ENCODE measurements at places on chromosomes 12 and 14.

GRCh38 chr14:22830443-22831010 lies 840 bp downstream of the MRPL52 start:
- DNase-seq = no peak

- DNase-seq = no peak
These were observed 25.0 kb downstream of the PDZRN4 start for GRCh38 chr12:41213107-41213506.

DNA sequence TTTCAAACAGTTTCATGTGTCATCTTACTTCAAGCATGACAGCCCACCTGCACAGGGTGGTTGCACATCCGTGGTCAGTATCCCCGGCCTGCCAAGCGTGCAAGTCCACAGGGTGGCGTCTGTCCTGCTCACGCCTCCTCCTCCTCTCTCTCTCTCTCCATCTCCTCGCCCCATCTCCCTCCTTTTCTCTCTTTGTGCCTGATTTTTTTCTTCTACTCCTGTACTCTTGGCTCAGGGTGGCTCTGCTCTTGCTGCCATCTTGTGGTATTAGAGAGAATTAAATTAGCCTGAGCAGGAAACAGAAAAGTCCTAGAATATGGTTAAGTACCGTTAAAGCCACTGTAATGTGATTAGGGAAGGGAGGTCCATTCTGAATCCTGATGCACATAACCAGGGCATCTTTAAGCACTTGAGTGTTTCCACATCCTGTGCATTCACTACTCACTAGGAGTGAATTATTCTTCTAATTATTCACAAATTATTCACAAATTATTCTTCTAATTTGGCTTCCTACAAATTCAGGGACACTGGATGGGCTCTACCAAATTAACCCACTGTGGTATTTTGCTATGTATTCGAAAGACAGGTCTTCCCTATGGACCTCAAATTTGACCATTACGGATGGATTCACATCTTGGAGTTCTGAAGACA lies 25.5 kb upstream of the DTX1 start:
- DNase-seq = no peak

DNA sequence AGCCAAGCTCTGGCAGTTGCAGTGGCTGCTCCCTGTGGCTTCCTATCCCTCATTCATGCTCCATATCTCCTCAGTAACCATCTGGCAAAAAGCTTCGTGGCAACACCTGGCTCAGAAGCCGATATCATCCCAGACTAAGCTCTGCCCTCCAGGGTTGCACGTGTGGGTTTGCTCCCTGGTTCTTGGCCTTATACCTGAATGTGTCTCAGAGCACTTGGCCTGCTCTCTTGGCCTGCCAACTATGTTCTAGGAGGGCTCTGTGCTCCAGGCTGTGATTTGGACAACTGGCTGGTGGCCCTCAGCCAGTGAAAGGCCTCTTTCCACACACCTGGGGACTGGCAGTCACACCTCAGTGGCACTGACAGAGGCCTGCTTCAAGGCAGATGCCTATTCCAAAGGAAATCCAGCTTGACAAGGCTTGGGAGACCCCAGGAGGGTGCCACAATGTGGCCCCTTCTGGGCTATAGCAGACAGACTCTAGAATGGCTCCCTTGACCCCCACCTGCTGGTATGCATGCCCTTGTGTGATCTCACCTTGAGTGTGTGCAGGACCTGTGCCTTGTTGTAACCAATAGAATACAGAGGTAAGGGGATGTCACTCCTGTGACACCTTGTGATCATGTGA lies 10.5 kb downstream of the PLD4 start:
- DNase-seq = no peak

- DNase-seq = no peak
These were observed 401.4 kb downstream of the RPL10L start for GRCh38 chr14:46250113-46250703.

DNA sequence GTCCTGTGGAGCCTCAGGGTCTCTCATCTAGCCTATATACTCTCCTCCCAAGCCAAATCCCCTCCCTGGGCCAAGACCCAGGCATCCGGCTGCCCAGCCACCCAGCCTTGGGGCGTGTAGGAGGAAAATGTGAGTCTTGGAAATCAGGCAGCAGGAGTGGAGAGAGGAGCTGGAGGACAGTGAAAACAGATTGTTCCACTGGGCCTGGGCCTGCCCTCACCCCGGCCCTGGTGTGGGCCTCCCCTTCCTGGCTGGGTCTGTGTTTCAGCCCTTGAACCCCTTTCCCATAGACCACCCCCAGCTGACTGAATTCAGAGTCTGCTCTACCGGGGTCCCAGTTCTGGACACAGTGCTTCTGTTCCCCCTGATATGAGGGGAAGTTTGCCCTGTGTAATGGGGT lies 6.7 kb downstream of the ITGA5 start:
- DNase-seq = no peak

GRCh38 chr12:34253674-34254073 lies 231.4 kb downstream of the ALG10 start:
- no peak for DNase-seq

DNA sequence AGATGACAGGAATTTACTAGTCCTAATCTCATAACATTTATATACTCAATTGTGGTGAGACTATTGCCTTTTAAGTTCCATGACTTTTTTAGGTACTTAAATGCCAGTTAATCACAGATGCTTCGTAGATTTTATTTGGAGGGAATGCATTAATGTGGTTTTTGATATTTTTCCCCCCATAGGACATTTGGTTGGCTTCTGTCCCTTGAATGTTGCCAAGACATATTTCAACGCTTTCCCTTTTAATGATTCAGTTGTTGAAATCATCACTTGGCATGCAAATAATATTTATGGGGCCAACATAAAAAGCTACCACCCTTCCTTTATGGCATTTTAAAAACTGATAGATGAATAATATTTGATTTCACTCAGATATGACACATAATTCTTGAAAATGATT lies 172.1 kb downstream of the ACSS3 start:
- DNase-seq = no peak

GRCh38 chr12:38159591-38160317 lies 156.8 kb upstream of the ALG10B start:
- DNase-seq = no peak

DNA sequence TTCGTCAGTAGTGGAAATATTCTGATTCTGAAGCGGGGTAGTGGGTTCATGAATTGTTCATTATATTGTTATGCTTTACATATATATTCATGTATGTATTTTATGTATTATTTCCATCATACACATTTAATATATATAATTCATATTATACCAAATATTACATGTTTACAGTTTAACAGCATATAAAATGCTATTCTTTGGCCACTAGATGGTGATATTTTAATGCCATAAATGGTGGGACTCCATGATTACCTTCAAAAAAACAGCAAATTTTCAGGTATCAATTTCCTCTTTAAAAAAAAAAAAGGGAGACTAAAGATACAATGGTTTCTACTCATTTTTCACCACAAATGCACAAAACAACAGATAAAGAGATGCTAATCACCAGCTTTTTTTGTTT lies 41.0 kb downstream of the BDKRB1 start:
- DNase-seq = no peak

DNA sequence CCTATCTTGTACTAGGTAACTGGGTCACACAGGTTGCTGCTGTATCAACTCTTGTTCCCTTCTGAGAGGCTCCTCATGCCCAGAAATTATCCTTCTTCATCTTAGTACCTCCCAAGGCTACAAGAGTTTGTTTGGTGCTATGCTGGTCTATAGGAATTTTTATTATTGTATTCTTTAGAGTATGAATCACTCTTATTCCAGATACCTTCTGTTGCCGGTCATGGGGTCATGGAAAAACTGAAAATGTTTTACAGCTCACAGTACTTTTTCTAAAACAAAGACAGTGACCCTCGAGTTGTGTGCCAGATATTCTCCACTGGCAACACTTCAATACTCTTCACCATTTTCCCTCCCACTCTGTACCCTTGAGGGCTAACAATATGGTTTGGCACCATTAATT lies 1598.0 kb upstream of the TMEM132C start:
- no peak for DNase-seq

- DNase-seq = no peak
These were observed 26.0 kb upstream of the KRT78 start for GRCh38 chr12:52874573-52875435.

GRCh38 chr12:27279826-27280225 lies 35.7 kb downstream of the STK38L start:
- DNase-seq = no peak

All from stimulated activated CD4-positive, alpha-beta T cell treated with anti-CD3 and anti-CD28 coated beads, Interleukin-2, amount 100 ng/mL, for 24 hours (primary cell).